Stimulated activated CD4-positive, alpha-beta T cell treated with anti-CD3 and anti-CD28 coated beads, Interleukin-1b, Interleukin-23, amount 100 ng/mL, for 24 hours (primary cell): ENCODE measurements at places on chromosomes 7 and 10.

- no peak for DNase-seq
These were observed 15.8 kb upstream of the KDM7A start for GRCh38 chr7:140192620-140193019.

DNA sequence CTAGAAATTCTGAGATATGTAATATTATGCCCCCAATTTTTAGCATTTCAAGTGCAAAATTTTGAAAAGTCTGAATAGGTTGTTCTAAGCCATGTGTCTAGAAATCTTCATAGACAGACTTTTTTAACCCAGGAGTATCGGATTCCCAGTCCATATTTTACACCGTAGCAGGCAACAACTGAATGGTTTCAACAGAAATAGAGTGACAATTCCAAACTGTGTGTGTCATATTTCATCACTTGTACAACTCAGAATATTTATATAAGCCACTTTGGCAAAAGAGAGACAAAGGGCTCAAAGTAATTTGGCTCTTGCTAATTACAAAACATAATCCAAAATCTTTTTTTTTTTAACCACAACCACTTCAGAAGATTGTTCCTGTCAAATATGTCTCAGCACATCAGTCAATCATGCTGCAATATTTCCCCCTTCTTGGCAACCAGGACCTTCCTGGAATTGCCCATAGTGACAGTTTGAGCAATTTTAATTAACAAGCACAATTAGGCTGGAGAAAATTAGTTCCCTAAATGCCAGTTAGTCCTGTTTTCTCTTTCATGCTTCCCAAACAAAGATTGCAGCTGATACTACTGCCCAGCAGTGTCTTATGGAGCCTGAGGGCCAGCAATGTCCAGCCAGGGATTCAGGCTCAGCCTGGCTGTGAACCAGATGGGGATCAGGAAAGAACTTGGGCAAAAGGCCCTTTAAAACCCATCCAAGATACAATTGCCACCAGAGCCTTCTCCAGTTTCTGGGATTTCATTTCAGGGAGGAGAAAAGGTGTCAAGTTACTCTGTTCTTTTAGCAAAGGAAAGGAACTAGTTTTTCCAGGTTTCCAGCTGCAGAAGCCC, 533.3 kb upstream of the GHITM start:
- DNase-seq = no peak

- no peak for DNase-seq
These were observed 12.5 kb downstream of the PRF1 start for GRCh38 chr10:70589762-70590654.

- no peak for DNase-seq
These were observed 35.1 kb upstream of the WIPF3 start for GRCh38 chr7:29771081-29771816.

- no peak for DNase-seq
These were observed 134.9 kb upstream of the ADARB2 start for GRCh38 chr10:1872151-1872726.

- DNase-seq = no peak
These were observed 288.5 kb upstream of the POT1 start for GRCh38 chr7:125218076-125218475.

- no peak for DNase-seq
These were observed at the start of gene THSD7A for GRCh38 chr7:11831736-11832495. TSS of gene THSD7A (minus strand) at chr7:11832198. CDS start at chr7:11831946, 252 bp downstream.

DNA sequence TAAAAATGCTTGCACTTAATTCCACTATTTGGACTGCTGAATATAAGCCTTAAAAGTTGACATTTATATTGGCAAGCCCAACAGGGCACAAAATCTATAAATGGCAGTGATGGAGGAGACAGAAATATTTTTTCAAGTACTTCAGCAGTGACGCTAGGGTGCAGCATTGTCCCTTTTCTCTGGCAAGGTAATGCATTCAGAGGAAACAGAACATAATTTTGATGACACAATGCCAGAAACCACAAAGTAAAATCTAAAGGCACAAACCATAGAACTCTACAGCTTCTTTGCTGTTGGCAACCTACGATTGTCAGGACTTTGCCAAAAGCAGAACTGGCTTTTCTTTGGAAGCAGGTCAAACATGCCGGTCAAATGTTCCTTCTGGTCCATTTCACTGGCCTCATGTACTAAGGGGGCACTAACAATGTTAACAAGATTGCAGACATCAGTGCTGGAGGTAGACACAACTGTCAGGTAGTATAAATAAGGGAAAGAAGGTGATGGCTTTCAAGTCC, 30.9 kb upstream of the FAM133B start:
- DNase-seq = peak; percentile 60

DNA sequence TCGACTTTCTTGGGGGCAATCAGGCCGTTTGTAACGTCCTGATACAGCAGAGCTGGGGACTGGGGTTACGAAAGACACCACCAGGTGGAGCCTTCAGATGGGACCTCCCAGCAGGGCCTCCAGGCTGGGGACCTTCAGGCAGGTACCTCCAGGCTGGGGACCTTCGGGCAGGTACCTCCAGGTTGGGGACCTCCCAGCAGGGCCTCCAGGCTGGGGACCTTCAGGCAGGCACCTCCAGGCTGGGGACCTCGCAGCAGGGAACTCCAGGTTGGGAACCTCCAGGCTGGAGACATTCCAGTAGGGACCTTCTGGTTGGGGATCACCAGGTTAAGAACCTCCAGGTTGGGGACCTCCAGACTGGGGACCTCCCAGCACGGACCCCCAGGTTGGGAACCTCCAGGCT, 23.5 kb upstream of the GPR146 start:
- no peak for DNase-seq

DNA sequence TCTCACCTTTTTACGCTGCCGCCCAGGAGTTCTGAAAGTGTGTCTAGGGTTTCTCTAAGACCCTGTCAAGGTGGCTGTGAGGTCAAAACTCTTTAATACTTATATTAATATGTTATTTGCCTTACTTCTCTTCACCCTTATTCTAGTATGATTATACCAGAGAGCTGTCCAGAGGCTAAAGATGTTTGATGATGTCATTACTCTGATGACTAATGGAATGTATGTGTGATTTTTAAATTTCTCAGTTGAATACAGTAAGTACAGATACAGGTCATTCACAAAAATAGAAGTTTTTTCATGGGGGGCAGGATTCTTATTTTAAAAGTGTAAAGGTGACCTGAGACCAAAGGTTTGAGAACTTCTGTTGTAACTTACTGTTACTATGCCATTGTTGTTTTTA, 150.6 kb upstream of the FOXP2 start:
- DNase-seq = no peak

DNA sequence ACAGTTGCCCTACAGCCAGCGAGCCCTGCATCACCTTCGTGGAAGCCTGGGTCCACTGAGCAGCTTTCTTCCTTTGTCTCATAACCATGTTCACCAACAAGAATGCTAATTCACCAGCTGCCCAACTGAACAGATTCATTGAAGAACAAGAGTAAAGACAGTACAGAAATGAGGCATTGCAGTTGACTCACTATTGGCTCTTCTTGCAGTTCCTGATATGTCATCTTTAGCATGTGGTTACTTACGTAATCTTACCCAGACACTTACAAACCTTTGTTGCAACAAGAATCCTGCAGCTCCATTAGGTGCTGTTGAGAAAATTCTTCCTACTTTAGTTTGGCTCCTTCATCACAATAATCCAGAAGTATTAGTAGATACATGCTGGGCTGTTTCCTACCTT, 174.0 kb upstream of the TPK1 start:
- no peak for DNase-seq

GRCh38 chr10:130900441-130901160, 410.9 kb downstream of the TCERG1L start:
- no peak for DNase-seq

DNA sequence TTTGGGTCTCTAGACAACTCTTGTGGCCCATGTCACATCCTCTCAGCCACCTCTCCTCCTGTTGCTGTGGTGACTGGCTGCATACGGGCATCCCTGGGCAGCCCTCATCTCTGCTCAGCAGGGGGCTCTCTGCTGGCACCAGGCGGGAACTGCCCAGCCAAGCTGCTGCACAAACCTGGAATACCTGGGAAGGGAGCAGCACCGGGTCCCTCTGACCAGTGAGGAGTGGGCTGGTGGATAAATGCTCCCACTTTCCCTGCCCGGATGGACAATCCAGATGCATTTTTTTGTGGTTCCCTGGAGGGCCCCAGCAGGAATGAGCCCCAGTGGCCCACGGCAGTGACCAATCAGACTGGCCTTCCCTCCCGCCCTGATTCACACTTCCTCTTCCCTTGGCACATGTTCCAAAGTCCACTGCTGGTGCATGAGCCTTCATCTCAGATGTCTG, 21.9 kb downstream of the GRID1 start:
- no peak for DNase-seq

DNA sequence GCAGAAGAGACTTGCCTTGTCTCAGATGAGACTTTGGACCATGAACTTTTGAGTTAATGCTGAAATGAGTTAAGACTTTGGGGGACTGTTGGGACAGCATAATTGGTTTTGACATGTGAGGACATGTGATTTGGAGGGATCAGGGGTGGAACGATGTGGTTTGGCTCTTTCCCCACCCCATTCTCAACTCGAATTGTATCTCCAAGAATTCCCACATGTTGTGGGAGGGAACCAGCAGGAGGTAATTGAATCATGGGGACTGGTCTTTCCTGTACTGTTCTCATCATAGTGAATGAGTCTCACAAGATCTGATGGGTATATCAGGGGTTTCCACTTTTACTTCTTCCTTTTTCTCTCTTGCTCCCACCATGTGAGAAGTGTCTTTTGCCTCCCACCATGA, 229.7 kb upstream of the KCND2 start:
- no peak for DNase-seq

DNA sequence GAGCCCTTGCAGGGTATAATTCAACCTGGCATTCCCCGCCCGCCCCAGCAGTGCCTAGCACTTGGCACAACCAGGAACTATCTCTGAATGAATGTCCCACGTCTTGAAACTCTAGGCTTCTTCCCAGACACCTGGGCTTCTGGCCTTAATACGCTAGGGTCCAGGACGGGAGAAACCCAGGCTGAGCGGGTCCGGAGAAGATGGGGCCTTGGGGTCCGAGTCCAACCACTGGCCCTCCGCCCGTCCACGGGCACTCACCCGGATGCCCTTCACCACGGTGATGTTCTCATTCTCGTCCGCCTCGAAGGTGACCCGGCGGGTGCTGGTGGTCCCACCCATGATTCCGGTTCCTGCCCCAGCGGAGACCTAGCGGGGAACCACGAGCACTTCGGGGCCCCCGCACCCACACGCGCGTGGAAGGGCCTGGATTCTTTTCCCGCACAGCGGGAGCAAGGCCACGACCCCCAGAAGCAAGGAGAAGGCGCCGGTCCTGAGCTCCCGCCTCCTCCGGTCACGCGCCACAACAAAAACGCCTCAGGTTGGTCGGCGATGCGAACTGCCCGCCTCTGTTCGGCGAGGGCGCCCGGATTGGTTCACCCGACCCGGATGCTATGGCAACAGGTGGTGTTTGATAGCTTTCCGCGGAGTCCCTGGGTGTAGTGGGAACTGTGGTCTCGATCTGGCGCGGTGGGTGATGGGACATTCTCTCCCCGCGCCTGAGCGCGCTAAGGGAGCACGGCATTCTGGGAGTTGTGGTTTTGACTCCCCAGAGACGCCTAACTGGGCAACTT, at the start of gene CHCHD3:
TSS of gene CHCHD3 (minus strand) at position 492 of the 791 bp plus-strand sequence. CDS start at position 339, 153 bp downstream.
- peak; percentile 83 for DNase-seq
